ENCODE measurements at places on chromosomes 2 and 18.

GRCh38 chr2:127177617-127178263 lies 42.4 kb downstream of the CYP27C1 start:
- DNase-seq: no peak

- no peak for DNase-seq
Measured at GRCh38 chr2:205695460-205695991, 13.2 kb downstream of the NRP2 start.

DNA sequence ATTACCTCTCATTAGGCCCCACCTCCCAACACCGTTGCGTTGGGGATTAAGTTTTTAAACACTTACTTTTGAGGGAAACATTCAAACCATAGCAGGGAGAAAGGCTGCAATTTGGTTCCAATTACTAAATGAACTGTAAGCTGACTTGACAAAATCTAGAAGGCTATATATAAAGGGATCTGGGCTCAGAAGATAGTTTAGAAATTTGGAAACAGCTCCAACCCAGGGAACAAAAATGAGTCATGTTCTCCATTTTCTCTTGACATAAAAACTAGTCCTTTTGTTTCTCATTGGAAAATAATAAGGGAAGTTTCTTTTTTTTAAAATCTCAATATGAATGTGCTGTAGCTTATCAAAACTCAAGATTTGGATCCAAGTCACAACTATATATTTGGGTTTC lies 17.5 kb downstream of the MOGAT1 start:
- DNase-seq: no peak

- no peak for DNase-seq
Measured at GRCh38 chr2:110969696-110970095, 151.0 kb upstream of the BCL2L11 start.

- DNase-seq: no peak
Measured at GRCh38 chr2:134773759-134774742, 55.3 kb upstream of the TMEM163 start.

GRCh38 chr2:239245872-239246721 lies 154.7 kb downstream of the HDAC4 start:
- DNase-seq: no peak

GRCh38 chr2:203763938-203764664 lies 57.7 kb downstream of the CD28 start:
- no peak for DNase-seq

DNA sequence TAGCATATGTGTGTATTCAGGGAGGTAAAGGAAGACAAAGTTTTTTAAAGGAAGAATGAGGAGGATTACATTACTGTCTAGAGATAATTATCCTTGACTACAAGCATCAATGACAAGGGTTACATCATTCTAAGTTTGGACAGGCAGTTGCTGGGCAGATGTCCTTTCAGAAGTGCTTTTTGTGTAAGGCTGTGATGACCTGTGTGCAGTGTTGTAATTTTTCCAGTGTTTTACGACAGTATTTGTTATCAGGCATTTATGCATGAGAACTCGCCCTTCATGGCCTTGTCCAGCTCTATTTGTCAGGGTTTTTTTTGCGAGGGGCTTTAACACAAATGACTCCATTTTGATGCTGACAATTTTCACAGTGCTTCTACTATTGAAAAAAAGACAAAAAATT lies 658.3 kb upstream of the NXPH2 start:
- DNase-seq: no peak

GRCh38 chr18:52903857-52904256 lies 563.9 kb downstream of the DCC start:
- DNase-seq: no peak

DNA sequence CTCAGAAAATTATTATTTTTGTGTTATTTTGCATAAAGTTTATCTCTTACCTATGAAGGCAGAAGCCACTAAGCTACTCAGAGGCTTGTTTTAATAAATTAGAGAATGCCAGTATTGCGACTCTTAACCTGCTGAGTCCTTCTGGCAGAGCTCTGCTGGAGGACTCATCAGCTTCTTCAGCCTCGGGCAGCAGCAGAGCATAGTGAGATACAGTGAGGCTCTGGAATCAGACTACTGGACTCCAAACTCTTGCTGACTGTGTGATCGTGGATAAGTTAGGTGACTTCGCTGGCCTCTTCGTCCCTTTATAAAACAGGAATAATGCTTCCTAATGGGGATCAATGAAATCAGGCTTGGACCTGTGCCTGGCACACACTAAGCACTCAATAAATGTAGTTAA lies 1.7 kb downstream of the PTRHD1 start:
- DNase-seq: no peak

DNA sequence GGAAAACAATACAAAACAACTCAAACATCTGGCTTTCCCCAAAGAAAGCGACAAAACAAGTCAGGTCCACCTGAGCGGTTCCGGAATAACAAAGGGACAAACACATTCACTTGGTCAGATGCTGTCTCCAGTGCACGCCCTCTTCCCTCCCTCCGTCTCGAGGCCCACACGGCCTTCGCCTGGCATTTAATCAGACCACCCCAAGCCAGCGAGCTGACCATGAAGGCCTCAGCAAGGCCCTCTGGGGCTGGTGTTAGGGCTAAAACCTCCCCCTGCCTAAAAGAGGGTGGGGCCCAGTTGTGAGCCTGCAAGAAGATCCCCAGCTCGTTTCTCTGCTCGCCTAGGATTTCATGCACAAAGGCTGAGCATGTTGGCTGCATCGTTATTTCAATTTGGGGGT lies 180.3 kb downstream of the EIPR1 start:
- DNase-seq: no peak

DNA sequence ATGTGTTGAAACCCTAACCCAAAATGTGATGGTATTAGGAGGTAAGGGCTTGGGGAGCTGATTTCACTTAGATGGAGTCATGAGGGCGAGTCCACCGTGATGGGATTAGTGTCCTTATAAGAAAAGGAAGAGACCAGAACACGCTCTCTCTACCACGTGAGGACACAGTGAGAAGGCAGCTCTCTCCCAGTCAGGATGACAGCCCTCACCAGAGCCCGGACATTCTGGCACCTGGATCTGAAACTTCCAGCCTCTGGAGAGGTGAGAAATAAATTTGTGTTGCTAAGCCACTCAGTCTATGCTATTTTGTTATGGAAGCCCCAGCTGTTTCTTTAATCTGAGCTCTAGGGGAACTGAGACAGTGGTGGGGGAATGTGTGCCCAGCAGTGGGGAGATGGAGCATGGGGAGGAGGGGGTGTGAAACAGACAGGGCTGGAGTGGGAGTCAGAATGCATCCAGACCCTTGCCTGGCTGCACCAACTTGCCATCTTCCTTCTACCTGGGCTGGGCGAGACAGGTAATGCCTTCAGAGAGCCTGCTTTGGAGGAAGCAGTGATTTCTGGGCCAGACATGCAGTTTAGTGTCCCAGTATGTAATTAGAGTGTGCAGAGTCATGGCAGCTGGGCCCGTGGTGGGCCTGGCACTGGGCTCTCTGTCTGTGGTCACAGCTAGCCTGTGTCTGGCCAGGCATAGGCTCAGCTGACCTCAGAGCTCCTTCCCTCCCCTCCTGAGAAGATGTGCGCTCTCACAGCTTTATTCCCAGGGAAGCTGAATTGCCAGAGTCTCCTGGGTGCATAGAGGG lies 38.1 kb downstream of the RHOB start:
- no peak for DNase-seq

DNA sequence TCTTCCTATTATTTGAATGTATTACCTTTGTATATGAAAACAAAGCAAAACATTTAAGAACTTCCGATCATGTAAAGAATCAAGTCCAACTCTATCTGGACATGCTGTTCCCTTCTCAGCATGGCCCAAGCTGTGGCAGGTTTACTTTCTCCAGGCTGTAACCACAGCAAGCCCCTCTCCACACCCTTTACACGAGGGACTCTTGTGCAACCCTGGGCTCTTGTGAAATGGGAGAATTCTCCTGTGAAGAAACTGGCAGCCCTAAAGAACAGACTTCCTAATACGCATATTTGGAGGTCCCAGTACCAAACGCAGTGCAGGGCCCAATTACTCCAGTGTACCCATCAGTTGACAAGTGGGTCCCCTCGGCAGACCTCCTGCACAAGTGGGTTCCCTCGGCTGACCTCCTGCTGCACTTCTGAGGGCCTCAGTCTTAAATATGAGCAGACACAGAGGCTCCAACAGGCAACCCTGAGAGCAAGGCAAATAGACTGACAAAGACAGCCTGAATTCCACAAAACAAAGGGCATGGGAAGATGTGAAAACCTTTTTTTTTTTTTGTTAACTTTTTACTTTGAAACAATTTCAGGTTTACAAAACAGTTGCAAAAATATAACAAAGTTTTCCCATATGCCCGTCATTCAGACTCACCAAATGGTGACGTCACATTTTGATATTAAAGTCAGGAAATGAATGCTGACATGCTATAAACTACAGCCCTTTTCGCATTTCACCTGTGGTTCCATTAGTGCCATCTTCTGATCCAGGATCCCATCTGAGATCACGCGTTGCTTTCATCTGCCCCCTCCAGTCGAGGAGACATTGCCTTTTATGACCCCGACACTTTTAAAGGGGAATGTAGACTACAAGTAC lies 78.2 kb downstream of the FBXO15 start:
- DNase-seq: no peak

DNA sequence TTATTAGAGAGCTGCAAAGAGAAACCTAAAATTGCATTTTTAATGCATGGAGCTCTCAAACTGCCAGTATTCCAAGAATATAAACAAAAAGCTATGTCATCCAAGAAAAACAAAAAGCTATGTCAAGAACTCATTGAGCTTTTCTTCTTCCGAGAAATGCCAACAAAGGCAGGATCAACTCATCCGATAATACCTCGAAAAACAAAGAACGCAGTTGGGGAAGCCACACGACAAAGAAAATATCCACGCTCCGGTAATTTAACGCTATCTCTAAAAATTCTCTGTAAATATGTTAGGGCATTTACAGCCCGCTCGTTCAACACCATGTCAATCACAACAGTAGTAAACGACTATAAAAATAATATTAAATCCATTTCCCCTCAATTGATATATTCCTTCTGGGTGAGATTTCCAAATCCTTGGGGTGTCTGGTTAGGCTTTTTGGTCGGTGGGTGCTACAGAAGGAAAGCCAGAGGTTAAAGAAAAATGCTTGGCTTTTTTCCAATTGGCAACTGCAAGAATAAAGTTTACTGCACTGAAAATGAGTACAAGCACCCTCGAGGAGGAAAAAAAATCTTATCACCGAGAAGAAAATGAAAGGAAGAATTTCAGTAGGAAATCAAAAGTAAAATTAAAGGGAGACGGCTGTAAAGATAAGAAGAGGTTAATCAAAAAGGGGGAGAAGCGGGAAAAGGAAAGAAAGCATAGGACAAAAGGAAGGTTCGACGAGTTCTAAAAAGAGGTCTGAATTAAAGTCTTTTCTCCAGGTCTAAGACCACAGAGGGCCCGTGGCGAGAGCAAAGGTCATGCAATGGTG lies 856 bp downstream of the TIA1 start:
- DNase-seq: no peak

Measured in effector CD8-positive, alpha-beta T cell (primary cell).